Activated naive CD8-positive, alpha-beta T cell treated with anti-CD3 and anti-CD28 coated beads, Interleukin-2, amount 50 U/mL, for 16 hours (primary cell): ENCODE measurements at places on chromosomes 5 and 9.

DNA sequence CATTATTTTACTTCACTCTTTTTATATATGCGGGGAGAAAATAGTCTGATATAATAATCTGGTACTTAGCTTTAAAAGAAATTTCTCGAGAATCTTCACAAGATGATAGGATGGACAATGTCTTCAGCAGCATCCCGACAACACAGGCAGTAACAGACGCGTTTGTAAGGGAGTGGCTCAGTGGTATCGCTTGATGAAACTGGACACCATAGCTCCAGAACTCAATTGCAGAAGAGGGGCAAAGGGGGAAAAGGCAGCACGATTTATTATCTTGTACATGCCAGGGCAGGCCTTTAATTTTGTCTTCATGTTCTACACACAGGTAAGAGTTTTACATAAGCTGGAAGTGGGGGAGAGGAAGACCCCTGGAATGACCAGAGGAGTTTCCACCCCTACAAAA lies 15.7 kb downstream of the IL4 start:
- no peak for DNase-seq

DNA sequence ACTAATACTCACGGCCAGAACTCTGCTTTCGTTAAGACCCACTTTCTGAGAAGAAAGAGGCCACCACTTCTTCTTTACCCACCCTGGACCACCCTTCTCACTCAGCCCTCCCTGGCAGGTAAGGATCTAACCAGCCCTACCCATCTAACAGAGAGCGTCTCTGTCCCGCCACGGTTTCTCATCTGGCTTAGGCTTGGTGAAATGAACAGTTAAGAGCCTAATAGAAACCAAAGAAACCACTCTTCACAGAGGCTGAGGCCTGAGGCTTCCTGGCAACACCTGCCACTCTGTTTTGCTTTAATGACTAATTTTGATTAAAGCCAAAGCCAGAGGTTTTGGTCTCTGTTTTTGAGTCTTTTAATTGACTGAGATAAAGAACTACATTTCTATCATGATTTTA lies 354.1 kb upstream of the SLC30A5 start:
- no peak for DNase-seq

DNA sequence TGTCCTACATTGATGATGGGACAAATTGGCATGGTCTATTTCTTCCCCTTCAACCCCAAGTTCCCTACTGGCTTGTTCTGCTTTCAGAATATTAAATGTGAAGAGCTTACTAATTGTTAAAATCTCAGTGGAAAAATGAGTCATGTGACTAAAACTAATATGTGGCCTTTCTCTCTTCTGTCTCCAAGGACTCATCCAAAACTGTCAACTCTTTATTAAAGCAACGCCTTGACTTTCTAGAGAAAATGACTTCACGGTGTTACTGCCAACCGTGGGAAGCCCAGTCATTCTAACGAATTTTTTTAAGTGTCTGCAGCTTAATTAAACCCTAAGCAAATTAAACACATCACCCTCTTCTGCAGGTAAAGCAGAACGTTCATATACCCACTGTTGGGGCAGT lies 431.6 kb downstream of the DTWD2 start:
- DNase-seq: no peak

GRCh38 chr5:99248066-99248465 lies 319.3 kb upstream of the CHD1 start:
- no peak for DNase-seq

DNA sequence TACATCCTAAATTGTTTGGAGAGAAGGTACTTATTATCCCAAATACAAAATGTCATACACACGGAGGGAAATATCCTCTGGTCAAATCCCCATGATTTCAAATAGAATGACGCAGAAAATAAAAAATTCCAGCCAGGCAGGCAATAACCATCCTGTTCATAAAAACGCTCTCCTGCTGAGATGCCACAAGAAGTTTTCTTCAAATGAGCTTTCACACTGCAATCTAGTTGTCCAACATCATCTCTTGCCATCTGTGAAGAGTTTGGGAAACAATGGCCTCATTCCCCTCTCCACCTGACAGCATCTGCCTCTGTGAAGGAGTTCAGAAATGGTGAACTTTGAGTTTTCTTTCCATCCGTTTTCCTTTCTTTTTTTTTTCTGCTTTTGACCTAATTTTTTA lies 83.3 kb upstream of the SLC30A5 start:
- DNase-seq: no peak

GRCh38 chr5:36928947-36929346 lies 52.4 kb downstream of the NIPBL start:
- no peak for DNase-seq

DNA sequence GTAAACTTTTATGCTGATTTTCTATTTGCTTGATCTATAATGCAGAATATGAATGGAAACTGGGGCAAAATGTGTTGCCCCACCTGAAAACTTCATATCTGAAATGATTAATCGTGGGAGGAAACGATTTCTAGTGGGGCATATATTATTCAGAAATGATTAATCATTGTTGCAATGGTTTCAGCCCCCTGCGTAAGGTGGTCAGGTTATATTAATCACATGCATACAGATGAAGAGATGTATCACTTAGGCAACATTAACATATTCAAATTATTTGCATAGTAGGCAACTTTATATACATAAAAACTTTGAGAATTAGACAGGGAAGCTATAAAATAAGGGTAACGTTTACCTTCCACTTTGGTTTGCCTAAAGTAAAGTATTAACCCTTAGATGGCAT lies 49.8 kb downstream of the LSM11 start:
- DNase-seq: no peak
